ENCODE measurements at places on chromosomes 3 and 15.
A peak's percentile ranks its signal among the peaks of the same experiment; 100 is the strongest.

- no peak for DNase-seq
Measured at GRCh38 chr15:92667287-92667904, 11.8 kb upstream of the FAM174B start.

DNA sequence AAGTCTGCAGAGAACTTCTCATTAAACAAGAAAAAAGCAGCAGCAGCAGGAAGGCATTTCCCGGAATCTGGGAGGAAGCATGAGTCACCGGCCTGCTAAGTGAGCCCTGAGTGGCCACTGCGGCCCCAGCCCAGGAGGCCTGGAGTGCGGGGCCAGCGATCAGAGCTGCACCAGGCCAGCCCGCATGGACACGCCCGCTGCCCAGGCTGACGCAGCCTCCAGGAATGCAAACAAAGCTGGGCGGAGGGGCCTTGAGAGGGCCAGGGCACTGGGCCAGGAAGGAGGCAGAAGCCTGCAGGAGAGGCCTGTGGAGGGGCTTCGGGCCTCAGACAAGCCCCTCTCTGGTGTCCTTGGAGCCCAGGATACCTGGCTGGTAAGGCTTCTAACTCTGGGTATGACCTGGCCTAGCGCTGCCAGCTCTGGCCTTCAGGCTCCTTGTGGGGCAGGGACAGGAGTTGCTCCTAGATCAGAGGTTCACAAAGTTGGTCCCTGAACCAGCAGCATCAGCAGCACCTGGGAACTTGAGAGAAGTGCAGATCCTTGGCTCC, 101.2 kb downstream of the SMAD6 start:
- no peak for DNase-seq

GRCh38 chr3:120894316-120895057, 13.5 kb upstream of the STXBP5L start:
- DNase-seq: no peak

DNA sequence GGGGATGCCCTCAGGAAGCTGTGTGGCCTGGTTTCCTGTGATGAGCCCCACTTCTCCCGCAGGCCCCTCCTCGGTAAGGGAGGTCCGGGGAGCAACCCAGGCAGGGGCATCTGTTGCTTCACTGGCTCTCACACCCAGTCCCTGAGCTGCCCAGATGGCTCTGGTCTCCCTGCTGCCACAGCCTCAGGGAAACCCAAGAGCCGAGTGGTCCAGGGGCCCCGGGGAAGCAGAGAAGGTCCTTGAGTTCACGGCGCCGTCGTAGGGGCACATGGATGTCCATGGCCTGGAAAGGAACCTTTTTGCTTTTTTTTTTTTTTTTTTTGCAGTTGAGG, 13.3 kb upstream of the LRRC15 start:
- no peak for DNase-seq

GRCh38 chr3:32216172-32216783, 22.2 kb upstream of the CMTM8 start:
- no peak for DNase-seq

GRCh38 chr15:89642106-89642505, 13.2 kb downstream of the KIF7 start:
- no peak for DNase-seq

- DNase-seq: no peak
Measured at GRCh38 chr3:9497821-9498565, 55.6 kb downstream of the LHFPL4 start.

GRCh38 chr15:64093627-64094417, at the start of gene CIAO2A:
CIAO2A (minus strand) TSS chr15:64093838; CDS start chr15:64093768, 70 bp downstream.
- peak; percentile 76 for DNase-seq

DNA sequence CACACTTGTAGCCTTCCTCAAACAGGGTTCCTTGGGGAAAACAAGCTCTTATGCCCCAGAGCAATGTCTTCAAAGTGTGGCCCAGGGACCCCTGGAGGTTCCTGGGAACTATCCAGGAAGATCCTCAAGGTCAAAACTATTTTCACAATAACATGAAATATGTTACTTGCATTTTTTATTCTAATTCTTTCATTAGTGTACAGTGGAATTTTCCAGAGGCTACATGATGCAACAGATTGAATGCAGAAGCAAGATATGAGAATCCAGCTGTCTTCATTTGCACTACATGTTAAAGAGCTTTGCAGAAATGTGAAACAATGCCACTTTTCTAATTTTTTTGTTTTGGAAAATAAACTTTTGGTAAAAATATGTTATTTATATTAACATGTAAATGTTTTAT, 190.9 kb downstream of the SLC9A9 start:
- DNase-seq: no peak

GRCh38 chr3:32954506-32954905, 3.1 kb downstream of the CCR4 start:
- DNase-seq: no peak

DNA sequence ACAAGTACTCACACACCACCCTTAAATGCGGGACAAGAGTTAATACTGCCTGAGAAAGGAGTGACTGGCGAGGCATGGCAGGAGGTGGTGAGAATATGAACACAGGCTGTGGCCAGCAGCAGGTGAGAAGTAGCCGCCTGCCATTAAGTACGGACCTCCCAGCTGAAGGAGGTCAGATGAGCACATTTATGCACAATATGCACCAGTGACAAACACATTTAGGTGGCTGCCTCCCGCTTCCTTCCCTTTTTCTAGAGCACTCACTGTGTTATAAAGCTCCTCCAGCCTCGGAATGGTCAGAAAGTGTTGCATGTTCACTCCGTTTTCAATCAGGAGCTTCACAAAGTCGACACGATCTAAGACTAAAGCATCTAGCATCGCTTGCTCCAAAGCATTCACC, 52.4 kb downstream of the TRPM1 start:
- DNase-seq: no peak

DNA sequence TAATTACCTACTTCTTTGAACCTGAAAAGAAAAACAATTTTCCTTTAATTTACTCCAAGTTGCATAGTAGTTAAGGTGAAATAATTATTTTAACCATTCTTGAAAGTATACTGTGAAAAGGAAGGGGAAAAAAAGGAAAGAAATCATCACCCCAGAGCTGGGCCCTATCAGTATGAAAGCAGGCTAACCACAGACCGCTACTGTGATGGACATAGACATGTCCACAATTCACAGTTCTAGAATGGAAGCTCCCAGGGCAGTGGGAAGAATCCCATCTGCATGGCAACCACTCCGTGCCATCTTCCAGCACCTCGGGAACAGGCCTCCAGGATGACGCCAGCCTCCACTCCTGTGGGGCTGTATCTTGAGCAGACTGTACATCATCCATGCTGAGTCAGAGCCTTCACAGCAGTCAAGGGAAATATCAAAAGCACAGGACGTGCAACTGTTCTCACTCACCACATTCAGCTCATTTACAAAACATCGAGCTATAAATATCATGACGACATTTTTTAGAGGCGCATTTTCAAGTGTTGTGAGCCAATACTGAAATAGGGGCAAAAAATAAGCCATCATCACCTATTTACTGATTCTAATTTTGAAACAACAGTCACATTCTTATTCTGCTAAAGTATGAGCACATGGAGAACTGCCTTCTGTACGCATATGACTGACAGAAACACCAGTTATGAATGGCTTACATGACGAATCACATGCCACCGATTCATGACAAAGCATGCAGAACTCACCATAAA, 119.7 kb downstream of the SNRK start:
- DNase-seq: no peak

DNA sequence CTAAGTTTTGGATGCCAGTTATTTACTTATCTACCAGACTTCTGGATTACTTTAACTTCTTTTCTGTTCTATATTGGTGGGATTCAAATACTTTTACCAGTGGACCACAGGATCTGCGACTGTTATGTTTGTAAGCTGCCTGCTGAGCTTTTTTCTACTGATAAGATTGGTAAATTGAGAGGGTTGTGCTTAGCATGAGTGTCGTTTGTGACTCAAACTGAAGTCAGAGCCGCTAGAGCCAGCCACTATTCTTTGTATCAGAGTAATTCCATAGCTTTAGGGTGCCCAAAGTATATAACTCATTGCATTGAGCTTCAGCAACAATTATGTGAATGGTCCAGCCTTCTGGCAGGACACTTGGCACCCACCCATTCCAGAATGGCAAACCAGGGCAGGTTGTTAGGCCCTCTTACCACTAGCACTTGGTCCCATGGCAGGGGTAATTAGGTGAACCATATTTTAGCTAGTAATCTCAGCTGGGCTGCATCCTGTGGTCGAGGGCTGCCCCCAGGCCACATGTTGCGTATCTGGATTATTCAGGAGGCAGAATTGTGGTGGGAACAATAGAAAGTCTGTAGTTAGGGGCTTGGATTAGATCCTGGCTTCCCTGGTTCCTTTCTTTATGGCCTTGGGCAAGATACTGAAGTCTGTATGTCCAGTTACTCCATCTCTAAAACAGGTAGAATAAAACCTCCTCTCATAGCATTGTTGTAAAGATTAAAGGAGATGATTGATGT, 6.0 kb downstream of the PLCL2 start:
- DNase-seq: no peak

- peak; percentile 5 for DNase-seq
Measured at GRCh38 chr3:127588806-127589577, 1.5 kb downstream of the TPRA1 start.

DNA sequence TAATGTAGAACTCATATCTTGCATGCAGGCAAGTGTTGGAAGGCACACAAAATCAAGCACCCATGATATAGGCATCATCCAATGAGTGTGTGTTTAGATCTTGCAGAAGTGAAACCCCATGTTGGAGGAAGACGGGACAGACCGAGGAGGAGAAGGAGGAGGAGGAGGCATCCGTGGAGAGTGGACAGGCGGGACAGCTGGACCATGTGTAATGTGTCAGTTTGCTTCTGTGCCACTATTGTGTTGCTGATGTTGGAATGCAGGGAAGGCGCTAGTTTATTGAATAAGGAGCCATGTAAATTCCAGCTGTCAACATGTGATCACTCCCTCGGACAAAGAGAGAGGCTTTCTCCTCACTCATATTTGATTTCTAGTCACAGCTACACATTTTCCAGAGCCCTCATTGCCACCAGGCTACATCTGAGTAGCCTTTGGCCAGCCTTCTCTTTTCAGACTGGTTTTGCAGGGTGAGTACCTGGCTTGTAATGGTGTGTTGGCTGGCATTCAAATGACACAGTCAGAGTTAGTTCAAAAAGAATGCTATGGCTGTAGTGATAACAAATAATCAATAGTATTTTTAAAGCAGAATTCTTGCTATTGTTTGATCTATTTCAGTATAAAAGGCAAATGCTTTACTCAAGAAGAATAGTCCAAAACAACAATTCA, 1037.6 kb upstream of the NR2F2 start:
- DNase-seq: no peak

DNA sequence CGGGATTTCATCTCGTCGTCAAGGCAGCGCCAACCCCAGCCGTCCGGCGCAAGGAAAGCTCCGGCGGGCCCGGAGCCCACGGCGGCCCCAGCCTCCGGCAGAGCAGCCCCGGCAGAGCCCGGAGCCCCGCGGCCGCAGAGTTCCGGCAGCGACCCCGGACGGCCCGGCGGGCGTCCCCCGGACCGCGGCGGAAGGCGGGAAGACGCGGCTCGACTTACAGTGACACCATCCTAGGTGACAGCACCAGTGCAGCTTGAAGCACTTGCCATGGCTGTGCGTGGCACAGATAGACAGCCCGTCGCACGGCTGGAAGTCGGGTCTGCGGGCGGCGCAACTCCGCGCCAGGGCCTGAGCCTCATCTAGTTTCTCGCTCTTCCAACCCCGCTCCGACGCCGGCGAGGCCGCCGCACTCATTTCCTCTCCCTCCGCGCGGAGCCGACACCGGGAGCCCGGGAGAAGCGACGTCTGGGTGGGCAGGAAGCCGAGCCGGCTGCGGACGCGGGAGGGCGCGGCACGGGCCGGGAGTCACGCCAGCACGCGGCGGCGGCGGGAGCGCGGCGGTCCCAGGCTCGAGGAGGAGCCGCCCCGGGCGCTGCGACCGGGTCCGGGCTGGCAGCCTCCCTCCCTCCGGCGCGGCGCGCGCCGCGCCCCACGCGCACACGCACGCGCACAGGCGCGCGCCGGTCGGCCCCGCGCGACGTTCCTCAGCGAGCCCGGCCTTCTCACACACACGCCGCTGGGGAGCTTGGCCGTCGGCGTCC, at the start of gene C3orf70:
C3orf70 (minus strand) TSS at position 651 of the 761 bp plus-strand sequence; CDS start at position 414, 237 bp downstream.
- no peak for DNase-seq

DNA sequence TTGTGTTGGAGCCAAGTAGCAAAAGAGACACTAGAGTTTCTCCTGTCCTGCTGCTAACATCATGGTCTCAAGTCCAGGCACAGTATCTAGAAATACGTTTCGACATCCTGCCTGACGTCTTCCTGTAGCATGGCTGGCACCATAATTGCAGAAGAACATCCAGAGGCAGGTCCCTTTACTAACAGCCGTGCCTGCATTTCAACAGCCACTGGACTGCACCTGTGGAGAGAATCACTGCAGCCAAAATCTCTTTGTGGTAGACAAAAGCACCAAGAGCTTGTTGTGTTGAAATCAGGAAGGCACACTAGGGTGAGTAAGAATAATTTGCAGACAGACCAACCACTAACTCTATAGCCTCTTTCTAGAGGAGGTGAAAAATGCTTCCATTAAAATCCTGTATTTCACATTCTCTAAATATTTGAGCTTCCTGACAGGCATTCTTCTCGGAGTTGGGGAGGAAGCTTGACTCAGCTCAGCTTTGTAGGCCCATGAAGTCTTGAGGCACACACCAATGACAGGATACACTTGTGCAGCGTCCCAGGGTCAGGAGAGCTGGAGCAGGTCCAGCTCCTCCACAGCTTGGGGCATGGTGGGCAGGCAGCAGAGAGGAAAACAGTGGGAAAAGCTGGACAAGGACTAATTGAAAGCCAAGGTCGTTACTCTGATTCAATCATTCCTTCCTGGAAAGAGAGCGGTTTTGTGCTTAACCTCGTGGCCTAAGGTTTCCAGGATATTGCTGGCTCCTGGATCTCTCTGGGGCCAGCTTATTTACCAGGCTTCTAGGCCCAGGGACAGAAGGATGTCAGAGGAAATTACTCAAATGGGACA, 244.9 kb downstream of the FAM43A start:
- DNase-seq: no peak

DNA sequence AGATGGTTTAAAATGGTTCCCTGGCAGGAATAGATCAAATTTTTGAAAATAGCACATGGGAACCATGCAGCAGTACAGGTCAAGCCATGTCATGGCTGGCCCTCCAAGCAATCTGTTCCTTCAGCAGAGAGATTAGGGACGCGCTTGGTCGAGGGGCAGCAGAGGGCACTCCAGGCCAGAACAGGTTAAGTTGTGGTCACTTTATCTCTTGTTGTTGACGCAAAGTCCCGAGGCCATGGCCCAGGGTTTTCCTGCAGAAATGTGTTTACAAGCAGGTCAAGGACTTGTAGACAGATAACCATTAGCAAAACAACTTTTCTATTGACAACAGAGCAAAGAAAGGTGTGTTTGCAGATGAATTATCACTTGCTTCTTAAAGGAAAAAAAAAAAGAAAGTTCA, 570.0 kb upstream of the NR2F2 start:
- DNase-seq: no peak

DNA sequence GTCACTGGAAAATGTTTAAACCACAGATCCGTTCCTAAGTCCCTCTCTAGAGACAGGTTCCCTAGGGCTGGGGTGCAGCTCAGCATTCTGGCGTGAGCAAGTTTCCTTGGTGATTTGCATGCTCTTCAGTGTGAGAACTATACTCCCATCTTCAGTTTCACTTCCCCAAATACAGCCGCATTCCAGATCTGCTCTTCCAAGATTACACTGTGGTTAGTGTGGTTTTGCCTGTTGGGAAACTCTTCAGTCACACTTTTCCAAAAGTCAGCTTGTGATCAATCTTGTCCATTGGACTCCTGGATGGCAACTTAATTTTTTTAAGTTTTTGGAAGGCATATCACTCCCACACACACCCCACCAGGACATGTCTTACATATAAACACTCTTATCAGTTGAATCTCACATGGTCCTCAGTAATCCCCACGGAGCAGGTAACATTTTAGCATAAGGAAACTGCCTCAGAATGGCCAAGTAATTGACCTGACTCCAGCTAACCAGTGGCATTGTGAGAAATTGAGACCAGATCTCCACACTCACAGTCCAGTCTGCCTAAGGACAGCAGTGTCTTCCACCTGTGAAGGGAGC, 33.5 kb upstream of the PTPN23 start:
- DNase-seq: no peak

All from activated CD4-positive, CD25-positive, alpha-beta regulatory T cell (primary cell).